GM19239 (cell line): ENCODE measurements at places on chromosomes 12 and 14.

GRCh38 chr12:124386661-124387527, 92.0 kb downstream of the RFLNA start:
- no peak for DNase-seq

- DNase-seq, result peak; percentile 80
These were observed 11.0 kb downstream of the KRT7 start for GRCh38 chr12:52243856-52244614.

GRCh38 chr14:24162093-24162492, 1.0 kb downstream of the IRF9 start:
- DNase-seq, result no peak

- no peak for DNase-seq
These were observed 3.2 kb upstream of the SYNE3 start for GRCh38 chr14:95519699-95520098.

- no peak for DNase-seq
These were observed 222.2 kb downstream of the FLRT2 start for GRCh38 chr14:85752175-85752574.

DNA sequence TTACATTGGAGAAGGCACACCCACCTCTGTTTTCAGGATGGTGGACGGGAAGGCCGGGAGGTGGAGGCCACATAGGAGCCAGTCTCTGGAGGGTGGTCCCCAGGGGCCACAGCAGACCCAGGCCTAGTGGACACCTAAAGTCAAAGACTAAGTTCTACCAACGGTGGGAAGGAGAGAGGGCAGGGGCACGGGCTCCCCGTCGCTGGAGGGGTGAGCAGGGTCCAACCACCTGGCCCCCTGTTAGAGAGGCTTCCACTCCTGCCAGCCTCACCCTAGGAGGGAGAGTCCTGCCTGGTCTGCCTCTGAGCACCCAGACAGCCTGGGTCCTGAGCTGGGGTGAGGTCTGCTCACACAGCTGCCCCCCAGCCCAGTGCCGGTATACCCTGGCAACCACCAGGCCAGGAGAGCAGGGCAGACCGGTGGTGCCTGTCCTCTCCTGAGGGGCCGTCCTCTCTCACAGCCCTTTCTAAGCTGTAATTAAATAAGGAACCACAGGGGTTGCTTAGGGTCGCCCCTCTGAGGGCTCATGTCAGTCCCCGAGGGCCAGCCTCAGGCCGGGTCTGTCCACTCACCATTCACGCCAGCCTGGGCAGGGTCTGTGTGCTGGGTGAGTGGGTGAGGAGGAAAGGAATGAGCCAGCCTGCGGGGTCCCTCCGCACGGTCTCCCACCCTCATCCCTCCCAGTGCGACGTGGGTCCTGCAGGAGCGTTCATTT, 2.3 kb downstream of the INF2 start:
- no peak for DNase-seq

DNA sequence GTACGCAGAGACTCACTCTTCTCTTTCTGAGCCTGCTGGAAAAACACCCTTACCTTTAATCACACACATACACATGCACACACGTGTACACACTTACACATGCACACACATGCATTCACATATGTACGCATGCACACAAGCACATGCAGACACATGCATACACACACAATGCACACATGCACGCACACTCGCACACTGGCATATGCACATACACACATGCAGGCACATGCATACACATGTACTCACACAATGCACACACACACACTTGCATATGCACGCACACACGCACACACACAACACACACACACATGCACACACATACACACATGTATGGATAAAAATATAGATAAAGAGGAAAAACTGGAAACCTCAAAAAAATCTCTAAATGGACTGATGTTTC, 249.0 kb downstream of the GLT1D1 start:
- DNase-seq, result no peak

DNA sequence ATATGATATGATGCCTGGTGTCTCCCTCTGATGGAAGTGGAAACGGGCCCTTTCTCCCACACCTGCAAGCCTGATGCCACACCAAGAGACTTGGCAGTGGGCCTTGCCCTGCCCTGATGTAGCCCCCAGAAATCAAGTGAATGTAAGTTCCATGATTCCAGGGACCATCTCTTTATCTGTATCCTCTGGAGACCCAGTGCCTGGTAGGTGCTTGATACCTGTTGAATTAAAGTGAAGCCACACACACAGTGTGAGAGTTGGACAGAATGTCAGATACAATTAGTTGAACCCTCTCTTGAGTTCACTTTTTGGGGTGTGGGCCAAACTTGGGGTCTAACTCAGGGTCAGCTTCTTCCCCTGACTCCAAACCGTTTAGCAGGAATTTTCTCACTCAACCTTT, 4.8 kb upstream of the RAB35 start:
- no peak for DNase-seq

- DNase-seq, result no peak
These were observed 83.7 kb downstream of the PTGER2 start for GRCh38 chr14:52397844-52398243.

DNA sequence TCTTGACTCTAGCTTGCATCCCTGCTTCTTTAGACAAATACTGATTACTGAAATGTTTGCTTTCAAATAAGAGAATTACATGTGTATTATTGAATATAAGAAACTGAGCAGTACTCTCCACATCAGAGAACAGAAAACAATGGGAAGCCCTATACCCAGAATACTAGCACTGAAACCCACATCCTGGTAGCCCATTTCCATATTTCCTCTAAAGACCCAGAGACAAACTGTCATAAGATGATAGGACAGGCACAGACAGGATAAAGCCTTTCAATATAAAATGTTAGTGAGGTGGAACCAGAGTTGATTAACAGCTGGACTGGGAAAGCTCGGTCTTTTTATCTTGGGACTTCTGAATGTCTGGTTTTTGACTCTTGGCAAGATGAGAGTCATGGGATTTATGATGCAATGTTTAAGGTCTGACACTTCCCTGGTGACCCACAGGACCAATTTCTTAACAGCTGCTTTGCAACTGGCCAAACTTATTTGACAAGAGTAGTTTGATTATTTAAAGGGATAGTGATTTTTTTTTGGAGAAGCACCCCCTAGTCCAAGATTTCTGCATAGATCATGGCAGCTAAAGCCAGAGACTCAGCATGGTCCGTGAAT, 166.9 kb upstream of the ATXN7L3B start:
- DNase-seq, result no peak

- no peak for DNase-seq
These were observed 368.0 kb upstream of the PDE3A start for GRCh38 chr12:20000229-20000849.

DNA sequence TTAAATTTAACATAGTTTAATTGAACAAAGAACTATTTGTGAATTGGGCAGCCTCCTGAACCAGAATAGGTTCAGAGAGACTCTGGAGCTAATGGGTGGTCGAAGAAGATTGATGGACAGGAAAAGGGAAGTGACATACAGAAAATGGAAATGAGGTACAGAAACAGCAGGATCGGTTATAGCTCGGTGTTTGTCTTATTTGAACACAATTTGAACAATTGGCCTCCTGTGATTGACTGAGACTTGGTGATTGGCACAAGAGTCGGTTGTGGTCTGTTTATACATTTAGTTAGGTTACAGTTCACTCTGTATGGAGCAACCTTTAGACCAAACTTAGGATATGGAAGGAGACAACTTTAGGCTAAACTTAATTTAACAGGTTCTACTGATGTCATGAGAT, 18.4 kb upstream of the CFL2 start:
- DNase-seq, result no peak

DNA sequence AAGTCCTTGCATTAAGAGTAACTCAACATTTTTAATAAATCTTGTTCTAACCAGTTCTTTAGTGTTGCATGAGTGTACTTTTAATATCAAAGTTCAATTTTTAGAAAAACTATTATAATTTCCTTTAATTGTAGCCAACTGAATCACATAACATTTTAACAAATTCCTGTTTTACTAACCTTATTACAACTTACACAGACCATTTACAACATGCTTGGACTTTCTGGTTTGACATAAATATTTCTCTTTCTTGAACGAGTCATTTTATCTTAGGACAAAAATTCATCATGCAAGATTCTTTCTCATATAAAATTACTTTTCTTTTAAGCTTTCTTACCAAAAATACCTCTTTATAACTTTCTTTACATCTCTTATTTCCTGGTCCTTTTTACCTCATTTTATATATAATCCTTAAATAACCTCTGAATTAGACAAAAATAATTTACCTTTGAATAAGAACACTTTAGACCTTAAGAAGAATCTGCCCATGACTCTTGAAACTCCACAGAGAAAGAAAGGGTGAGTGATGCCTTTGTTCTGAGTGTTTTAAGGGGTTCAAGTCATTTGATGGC, 3.9 kb downstream of the SLCO1A2 start:
- DNase-seq, result no peak

- DNase-seq, result no peak
These were observed 608 bp upstream of the PIANP start for GRCh38 chr12:6701078-6701768.
